ENCODE measurements at places on chromosomes 16 and 17.

DNA sequence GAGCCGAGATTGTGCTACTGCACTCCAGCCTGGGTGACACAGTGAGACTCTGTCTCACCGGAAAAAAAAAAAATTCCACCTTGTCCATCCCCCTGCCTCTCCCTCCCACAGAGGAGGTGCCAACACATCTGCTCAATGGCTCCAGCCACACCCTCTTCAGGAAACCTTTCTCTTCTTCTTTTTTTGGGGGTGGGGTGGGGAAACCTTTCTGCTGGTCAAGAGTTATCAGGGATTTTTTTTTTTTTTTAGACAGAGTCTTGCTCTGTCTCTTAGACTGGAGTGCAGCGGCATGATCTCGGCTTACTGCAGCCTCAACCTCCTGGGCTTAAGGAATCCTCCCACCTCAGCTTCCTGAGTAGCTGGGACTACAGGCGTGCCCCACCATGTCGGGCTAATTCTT, 18.7 kb downstream of the TNS4 start:
- DNase-seq, result no peak

GRCh38 chr17:74516561-74517328, 14.5 kb downstream of the CD300LB start:
- no peak for DNase-seq

- no peak for DNase-seq
Observed at GRCh38 chr16:69566981-69567680, 1.4 kb downstream of the NFAT5 start.

GRCh38 chr16:4272114-4272956, 488 bp downstream of the TFAP4 start:
- peak; percentile 38 for DNase-seq

GRCh38 chr16:76801357-76801756, 389.6 kb upstream of the MON1B start:
- no peak for DNase-seq

DNA sequence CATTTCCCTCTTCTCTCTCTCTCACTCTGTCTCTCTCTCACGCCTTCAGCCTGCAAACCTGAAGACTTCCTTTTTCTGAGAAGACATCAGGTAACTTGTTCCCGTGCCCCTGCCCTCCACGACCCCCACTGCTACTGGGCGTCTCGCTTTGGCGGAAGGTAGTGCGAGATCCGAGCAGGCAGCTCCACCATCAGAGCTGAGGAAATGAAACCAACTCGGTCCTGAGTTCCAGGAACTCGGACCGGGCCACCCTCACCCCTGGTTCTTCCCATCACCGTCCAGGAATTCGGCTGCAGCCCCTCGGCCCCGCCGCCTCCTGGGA, 585 bp downstream of the MLKL start:
- peak; percentile 4 for DNase-seq

- no peak for DNase-seq
Observed at GRCh38 chr16:23863511-23864422, 28.0 kb downstream of the PRKCB start.

- DNase-seq, result no peak
Observed at GRCh38 chr16:9484881-9485280, 393.4 kb downstream of the HAPSTR1 start.

GRCh38 chr17:73439597-73439996, 127.8 kb upstream of the CDC42EP4 start:
- no peak for DNase-seq

DNA sequence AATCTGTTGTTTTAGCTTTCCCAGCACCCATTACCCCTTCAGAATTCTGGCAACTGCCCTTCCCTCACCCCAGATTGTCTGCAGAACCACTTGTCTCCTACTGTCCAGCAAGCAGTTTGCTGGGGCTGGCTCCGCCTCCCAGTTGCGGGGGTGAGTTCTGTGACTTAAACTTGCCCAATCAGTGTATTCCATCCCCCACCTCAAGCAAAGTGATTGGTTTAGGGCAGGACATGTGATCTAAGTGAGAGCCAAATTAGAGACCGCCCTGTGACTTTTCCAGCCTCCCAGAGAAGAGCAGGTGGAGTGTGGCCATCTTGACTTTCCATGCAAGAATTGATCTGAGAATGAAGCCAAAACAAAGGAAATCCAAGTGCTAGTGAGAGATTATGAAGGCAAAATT, 22.7 kb upstream of the SRCIN1 start:
- DNase-seq, result no peak

GRCh38 chr17:82348866-82349265, 10.2 kb upstream of the TEX19 start:
- no peak for DNase-seq

DNA sequence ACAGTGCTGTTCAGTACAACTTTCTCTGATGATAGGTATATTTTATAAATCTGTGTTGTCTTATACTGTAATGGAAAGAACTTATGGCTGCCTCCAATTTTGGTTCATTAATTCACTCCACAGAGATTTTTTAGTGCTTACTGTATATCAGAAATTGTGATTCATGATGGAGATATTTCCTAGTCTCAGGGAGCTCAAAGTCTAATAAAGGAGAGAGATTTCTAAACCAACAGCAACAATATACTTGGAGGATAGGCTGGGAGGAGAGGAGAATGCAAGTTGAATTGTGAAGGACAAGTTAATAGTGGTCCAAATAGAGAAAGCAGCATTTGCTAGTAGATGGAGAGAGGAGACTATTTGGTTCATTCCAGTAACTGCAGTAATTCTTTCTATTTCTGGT, 63.5 kb downstream of the TANC2 start:
- DNase-seq, result no peak

DNA sequence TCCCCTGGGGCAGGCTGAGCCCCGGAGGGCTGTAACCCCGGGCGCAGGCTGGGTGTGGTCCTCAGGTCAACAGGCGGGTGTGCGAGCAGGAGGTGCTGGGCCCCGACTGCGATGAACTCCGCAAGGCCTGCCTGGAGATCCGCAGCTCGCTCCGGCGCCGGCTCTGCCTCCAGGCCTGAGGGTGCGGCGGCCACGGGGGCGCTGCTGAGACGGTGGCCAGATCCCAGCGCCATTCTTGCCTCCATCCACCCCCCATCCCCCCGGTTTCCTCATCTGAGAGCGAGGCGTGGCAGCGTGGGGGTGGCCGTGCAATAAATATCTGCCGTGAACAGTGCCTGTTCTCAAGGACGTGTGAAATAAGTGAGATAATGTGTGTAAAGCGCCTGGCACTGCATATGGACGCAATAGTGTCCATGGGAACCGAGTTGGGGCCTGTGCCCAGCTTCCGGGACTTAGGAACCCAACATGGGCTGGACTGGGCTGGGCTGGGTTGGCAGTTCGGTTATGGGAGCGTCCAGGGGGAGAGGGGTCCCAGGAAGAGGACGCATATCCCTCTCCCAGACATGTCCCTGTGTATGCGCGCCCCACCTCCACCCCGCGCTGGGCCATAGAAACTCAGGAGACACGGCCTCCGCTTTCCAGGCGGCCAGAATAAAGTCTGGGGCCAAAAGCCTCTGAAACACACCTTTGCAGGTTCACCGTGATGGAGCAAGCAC, 15.0 kb downstream of the ZNF213 start:
- no peak for DNase-seq

- no peak for DNase-seq
Observed at GRCh38 chr17:17668775-17669579, 12.3 kb upstream of the RAI1 start.

DNA sequence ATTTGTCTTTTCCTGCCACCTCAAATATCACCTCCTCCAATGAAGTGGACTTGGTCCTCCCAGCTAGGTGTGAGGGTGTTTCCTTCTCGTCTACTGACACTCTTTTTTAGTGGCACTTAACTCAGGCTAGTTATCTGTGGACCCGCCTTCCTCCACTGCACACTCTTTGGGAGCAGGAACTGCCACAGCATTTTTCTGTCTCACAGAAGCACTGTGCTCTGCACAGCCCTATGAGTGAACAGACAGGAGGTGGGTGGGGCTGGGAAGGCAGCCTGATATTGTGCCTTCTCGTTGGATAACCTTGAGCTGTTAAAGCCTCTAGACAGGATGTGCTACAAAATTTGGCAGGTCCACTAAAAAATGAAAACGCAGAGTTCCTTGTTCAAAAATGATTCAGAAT, 31.9 kb upstream of the HOXB13 start:
- DNase-seq, result no peak

GRCh38 chr16:86808863-86809444, 230.6 kb downstream of the FOXL1 start:
- DNase-seq, result no peak

GRCh38 chr17:2965621-2966595, 97.5 kb downstream of the OR1D5 start:
- DNase-seq, result no peak

GRCh38 chr17:17726458-17727060, 45.3 kb downstream of the RAI1 start:
- no peak for DNase-seq

Data from stimulated activated CD8-positive, alpha-beta memory T cell treated with anti-CD3 and anti-CD28 coated beads, Interleukin-12 subunit alpha, Interleukin-12 subunit beta, amount 100 ng/mL, for 4 hours (primary cell).